Urothelium cell line (cell line): ENCODE measurements at places on chromosomes 1 and 21.

DNA sequence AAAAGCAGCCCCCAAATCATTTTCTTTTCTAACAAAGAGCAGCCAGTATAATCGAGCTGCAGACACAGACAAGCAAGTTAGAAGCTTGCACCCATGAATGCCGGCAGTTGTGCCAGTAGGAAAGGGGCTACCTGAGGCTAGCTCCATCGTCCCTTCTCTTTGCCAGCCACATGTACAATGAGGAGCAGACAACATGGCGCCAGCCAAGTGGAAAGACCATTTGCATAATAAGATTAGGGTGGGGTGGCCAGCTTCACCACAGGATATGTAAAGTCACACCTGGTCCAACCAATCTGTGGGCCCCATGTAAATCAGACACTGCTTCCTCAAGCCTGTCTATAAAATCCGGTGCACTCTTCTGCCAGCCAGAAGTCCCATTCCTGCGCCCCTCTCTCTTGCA, 103.7 kb downstream of the CCDC185 start:
- no peak for DNase-seq

GRCh38 chr21:45724994-45725843, 81.7 kb downstream of the PCBP3 start:
- no peak for DNase-seq

- no peak for DNase-seq
Measured at GRCh38 chr1:183323849-183324683, 94.1 kb downstream of the NMNAT2 start.

DNA sequence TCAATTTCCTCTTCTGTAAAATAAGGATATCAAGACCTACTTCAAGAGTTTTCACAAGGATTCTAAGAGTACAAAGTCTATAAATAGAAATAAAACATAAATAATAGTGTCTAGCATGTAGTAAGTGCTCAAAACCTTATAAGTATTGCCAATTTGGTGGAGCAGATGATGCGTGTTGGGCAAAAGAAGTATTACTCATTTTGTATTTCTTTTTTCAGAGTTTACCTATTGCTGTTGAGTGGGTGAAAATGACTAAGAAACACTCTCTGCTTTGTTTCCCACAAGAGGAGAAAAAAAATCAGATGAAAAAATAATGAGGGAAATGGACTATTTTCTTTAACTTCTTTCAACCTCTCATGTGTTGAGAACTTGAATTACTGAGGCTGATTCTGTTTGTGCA, 103.3 kb upstream of the KCNK2 start:
- no peak for DNase-seq
